ENCODE measurements at places on chromosomes 3 and 15.

GRCh38 chr15:67462875-67463274 lies 58.1 kb upstream of the C15orf61 start:
- no peak for DNase-seq

DNA sequence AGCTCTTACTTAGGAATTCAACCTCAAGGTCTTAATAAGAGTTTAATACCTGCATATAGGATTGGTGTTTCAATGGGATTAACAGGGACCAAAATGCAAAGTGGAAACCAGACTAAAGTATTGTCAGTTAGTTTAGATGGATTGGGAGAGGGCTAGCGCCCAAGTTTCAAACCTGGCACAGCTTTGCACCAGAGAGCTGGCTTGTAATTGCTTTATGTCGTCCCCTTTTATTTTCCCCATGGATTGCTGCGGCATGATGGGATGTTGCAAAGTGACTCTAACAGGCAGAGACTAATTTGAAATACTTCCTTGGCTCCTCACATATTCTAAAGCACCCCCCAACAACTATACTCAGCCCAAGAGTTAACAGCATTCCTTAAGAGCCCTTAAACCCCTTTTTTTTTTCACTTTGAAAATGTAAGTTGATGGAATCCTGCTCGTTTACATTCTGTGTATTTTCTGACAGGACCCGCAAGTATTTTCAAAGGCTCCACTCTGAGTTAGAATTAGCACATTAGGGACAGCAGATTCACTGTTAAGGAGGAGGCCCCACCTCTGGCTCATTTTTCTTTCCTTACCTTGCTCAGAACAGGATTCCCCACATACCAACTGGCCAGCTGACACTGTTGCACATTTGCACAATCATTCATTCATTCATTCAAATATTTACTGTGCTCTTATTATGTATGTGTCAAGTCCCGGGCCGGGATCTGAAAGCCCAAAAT lies 214.2 kb downstream of the ERC2 start:
- DNase-seq: no peak

- no peak for DNase-seq
Measured at GRCh38 chr3:42122261-42123011, 31.3 kb downstream of the TRAK1 start.

DNA sequence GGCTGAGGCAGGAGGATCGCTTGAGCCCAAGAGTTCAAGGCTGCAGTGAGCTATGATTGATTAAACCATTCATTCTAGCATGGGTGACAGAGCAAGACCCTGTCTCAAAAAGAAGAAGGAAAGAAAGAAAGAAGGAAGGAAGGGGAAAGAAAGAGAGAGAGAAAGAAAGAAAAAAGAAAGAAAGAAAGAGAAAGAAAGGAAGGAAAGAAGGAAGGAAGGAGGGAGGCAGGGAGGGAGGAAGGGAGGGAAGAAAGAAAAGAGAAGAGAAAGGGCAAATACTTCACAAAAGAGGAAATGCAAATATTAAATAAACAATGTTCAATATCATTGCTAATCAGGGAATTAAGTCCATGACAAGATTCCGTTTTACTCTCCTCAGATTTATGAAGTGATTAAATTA lies 4.0 kb upstream of the KIF7 start:
- DNase-seq: no peak

GRCh38 chr3:192057261-192057660 lies 596.3 kb downstream of the PYDC2 start:
- no peak for DNase-seq

- no peak for DNase-seq
Measured at GRCh38 chr3:23146163-23146562, 57.0 kb upstream of the UBE2E2 start.

DNA sequence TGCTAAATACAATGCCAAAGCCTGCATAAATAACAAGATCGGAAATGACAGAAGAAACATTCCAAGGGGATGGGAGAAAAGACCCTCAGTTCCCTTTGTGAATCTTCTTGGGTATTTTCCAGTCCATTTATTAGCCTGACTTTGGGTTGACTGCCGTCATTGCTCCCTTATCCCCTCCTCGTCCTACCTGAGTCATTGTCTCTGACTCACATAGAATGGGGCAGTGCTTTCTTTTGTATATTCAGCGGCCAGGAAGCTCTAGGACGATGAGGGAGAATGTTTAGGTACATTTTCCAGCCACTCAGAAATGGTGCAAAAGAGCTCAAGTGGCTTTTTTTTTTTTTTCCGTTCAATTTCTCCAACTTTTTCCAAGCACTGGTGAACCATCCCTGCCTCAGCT lies 71.6 kb downstream of the KAT2B start:
- no peak for DNase-seq

- DNase-seq: no peak
Measured at GRCh38 chr3:16249336-16249735, 15.4 kb downstream of the DPH3 start.

GRCh38 chr15:64748251-64748650 lies 27.1 kb downstream of the RBPMS2 start:
- DNase-seq: no peak

GRCh38 chr3:18586076-18586475 lies 160.9 kb upstream of the SATB1 start:
- DNase-seq: no peak

DNA sequence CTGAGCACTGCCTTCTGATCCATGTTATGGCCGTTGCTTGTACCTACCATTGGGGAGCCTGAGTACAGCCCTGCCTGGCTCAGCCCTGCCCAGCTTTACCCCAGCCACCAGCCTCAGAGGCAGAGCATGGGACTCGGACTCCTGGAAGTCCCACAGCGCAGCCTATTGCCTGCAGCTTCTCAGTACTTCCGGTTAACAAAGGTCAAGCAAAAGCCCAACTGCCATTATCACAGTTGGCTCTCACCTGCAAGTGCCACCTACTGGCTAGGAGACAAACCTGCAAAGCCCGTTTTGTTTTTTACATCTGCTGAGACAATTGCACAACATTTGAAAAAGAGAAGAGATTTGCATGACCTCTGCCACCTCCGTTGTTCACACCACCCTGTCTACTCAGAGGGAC lies 1081.7 kb downstream of the NAALADL2 start:
- no peak for DNase-seq

DNA sequence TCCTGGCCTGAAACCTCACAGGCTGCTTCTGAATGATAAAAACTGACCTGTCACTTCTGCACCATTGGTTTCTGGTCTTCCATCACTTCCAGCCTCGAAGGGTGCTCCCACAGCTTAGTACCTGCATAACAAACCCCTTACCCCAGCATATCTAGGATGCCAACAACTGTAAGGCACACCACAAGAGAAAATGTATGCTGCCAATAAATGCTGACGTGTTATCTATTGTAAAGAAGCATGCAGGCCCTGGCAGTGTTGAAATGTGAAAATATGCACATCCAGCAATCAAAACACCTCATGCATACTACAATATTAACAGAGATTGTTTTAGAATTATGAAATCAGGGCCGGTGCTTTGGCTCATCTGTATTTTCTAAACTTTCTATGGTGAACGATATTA lies 242.0 kb upstream of the NSMCE3 start:
- no peak for DNase-seq

GRCh38 chr3:113897373-113897777 lies 50.4 kb upstream of the ZDHHC23 start:
- DNase-seq: no peak

DNA sequence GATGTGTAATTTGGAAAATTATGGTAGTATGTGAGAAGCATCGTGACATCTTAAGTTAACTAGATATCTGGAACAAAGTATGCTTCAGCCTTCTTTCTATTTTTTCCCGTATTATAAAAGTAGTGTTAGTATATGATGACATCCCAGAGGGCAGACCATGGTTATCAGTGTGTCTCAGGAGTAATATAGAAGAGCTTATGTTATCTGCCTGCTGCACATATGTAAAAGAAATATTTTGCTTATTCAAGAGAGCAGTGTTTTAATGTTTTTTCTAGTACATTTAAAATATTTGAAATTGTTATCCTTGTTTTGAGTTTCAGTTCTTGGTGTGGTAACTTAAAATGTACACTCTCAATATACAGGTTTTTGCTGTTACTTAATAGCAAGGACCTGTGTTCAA lies 24.1 kb downstream of the PLCL2 start:
- DNase-seq: no peak

DNA sequence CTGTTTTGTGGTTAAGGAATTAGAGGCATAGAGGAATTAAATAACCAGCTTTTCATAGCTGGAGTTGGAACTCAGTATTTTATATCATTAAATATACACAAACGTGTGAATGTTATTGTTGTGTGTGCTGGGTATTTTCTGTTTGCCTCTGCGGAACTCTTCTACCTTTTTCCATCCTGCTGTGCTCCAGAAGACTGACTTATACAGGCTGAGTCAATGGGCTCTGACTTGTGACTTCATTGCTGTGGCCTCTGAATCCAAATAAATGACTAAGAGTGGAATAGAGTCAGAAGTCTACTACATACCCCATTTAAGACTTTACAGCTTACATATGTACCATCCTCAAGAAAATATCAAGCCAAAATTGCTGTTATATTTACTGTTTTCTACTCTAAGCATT lies 17.6 kb downstream of the ARIH1 start:
- DNase-seq: no peak

- peak; percentile 65 for DNase-seq
Measured at GRCh38 chr3:62188681-62189375, 184.5 kb downstream of the FEZF2 start.

DNA sequence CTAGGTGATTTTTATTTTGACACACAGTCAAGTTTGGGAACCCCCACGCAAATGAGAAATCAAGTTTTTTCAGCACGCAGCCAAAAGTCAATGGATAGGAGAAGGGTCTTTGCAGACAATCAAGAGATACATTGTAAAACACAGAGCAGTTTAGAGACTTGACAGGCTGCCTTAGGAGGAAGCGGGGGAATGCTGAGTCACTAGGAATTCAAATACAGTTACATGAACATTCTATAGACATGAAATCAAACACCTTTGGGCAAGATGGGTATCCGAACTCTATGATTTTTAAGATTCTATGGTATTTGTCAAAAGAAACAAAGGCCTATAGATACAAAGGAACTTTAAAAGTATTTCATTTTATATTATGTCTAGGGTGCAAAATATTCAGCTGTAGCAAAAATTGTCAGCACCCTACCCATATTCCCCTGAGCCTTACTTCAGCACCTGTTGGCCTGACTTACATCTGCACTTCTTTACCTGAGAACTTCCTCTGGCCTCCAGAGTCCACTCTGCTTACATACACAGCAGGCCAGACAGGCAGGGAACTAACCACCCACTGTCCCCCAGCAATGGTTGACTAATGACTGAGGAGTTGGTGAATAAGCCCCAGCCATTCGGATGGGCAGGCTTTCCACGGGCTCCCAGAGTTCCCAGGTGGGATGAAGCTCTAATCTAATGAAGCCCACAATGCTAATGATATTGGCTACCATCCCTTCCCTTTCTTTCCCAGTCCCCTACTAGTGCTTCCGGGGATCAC lies 289.3 kb upstream of the RORA start:
- no peak for DNase-seq

GRCh38 chr15:65413760-65414144 lies 9.0 kb downstream of the IGDCC4 start:
- DNase-seq: no peak

DNA sequence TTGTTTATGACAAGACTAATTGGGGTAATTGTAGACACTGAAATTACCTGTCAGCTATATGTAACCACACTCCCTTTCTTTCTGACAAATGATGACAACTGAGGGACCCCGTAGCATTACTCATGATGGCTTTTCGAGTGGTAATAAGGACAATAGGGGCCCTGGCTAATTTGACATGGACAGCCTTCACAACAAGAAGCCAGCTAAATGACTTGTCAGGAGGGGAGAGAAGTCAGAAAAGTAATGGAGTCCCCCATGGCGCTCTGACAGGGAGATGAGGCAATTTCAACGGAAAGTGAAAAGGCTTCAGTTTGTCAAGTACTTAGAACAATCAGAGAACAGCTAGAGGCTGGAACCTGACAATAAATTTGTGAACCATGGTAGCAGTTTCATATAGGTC lies 177.3 kb downstream of the CDIN1 start:
- DNase-seq: no peak

DNA sequence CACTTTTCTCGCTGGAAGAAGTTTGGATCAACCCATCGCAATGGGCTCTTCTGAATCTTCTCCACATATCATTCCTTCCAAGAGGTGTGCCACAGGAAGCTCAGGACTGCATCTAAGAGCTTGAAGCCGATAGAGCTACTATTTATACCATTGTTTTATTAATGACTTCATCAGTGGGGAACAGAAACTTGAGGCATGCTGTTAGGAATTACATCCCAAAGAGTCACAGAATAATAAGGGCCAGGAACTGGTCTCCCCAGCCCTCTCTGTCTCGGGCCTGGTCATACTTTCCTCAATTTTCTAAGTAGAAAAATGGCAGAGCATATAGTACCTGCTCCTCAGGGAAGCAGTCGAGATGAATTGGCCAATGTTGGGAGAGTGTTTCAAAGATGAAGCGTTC lies 16.9 kb upstream of the C15orf61 start:
- DNase-seq: no peak

DNA sequence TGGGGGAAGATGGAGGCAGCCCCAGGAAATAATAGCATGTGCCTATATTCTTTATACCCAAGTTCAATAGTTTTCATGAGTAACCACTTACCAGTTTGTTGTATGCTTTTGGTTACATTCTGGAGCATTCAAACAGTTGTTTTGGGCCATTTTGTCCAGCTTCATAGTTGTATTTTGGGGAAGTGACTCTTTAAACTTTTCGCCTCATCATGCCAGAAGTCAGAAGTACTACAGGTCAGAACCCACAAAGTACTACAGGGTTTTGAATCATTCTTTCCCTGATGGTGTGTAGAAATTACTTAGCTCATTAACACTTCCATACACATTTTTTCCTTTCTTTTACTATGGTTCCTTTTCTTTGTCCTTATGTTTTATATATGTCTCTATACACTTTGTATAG lies 210.6 kb downstream of the ARPP21 start:
- no peak for DNase-seq

DNA sequence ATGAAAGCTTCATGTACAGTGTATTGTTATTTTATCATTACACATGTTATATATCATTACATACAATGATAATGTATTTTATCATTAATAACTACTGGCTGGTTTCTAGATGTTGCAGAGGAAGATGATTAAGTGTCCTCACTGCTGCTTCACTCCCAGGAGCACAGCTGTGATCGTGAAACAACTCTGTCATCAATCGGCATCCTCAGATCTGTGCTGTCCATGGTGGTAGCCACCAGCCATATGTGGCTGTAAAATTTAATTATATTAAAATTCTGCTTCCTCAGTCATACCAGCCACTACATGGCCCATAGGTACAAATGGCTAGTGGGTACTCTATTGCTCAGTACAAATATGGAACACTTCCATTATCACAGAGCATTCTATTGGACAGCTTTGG lies 379.4 kb upstream of the CFAP20DC start:
- no peak for DNase-seq

GRCh38 chr3:47299381-47300318 lies 16.9 kb downstream of the KLHL18 start:
- DNase-seq: no peak

GRCh38 chr3:81723732-81724313 lies 37.6 kb downstream of the GBE1 start:
- peak; percentile 22 for DNase-seq

All from globus pallidus (tissue), 1 donor.